ENCODE measurements at places on chromosomes 6 and 20.

- no peak for DNase-seq
Measured at GRCh38 chr6:134551245-134551960, 233.5 kb upstream of the SGK1 start.

DNA sequence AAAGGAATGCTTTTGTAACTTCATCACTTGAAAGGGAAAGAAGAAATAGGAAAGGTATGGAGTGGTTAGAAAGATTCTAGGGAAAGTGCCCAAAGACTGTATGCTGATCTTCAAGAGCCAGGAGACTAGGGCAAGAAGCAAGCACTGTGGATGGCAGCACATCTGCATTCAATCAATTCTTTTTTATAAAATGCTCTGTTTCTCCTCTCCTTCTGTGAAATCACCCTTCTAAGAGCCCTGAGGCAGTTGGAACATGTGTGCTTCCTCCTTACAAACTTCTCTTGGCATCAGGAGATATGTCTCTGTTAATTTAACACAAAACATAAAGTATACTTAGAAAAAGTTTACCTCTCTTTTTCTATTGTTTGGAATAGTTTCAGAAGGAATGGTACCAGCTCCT lies 1162.2 kb upstream of the GJE1 start:
- no peak for DNase-seq

DNA sequence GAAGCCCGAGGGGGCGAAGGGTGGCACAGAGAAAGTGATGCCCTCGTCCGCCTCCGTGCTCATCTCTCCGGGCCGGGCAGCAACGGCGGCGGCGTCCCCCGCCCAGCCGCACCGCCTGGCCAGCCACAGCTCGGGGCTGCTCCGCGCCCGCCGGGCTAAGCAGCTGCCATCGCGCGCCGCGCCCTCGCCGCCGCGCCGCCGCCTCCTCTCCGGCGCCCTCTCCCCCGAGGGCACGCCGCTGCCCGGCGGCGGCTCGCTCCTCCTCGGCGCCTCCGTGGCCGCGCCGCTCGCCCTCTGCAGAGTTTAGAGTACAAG lies 225 bp downstream of the MAP3K5 start:
- no peak for DNase-seq

DNA sequence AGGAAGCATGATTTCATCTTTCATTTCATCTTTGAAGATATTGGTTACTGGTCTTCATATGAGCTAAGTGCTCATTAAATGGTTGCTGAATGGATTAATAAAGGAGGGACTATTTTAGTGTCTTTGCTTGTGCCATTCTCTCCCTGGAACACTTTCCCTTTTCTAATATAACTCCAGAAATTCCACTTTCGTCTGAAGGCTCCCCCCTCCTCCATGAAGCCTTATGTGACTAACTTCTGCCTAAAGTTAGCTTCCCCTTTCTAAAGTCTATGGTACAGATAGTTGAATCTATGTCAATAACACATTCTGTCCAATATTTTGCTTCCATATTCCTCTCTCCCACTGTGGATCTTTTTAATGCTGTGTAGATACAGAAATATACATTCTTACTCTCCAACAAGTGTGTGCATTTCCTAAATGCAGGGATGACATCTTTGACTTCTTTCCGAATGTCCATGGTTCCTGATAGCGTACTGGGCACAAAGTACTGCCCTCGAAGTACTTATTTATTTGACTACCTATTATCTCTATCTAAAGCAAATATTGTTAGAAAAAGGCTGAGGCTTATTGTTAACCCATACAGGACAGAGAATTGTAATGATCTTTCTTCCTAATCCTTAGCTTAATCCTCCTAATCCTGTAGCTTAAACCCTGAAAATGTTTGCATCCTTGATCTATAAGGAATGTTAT lies 84.7 kb upstream of the ELOVL5 start:
- DNase-seq: no peak

GRCh38 chr20:50848341-50848808 lies 53.5 kb downstream of the BCAS4 start:
- no peak for DNase-seq

GRCh38 chr6:436308-437036 lies 44.9 kb downstream of the IRF4 start:
- DNase-seq: no peak

- no peak for DNase-seq
Measured at GRCh38 chr20:47691625-47692024, 93.7 kb downstream of the SULF2 start.

DNA sequence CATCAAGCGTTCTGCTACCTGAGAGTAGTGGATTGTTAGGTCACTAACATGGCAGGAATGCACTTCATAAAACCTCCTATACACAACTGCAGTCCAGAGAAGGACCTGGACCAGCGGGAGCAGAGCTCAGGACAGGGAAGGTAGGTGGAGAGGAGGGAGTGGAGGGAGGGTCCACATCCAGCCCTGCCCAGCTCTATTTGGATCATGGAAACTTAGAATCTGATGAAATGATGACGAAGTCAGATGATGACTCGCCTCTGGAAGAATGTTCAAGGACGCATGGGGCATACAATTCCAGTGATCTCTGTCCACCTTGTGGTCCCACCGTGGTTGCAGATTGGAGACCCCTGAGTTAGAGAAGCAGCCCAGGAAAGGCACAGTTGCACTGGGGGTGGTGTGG lies 68.8 kb downstream of the CLIC5 start:
- no peak for DNase-seq

GRCh38 chr6:140897804-140898573 lies 1234.7 kb upstream of the GJE1 start:
- DNase-seq: no peak

DNA sequence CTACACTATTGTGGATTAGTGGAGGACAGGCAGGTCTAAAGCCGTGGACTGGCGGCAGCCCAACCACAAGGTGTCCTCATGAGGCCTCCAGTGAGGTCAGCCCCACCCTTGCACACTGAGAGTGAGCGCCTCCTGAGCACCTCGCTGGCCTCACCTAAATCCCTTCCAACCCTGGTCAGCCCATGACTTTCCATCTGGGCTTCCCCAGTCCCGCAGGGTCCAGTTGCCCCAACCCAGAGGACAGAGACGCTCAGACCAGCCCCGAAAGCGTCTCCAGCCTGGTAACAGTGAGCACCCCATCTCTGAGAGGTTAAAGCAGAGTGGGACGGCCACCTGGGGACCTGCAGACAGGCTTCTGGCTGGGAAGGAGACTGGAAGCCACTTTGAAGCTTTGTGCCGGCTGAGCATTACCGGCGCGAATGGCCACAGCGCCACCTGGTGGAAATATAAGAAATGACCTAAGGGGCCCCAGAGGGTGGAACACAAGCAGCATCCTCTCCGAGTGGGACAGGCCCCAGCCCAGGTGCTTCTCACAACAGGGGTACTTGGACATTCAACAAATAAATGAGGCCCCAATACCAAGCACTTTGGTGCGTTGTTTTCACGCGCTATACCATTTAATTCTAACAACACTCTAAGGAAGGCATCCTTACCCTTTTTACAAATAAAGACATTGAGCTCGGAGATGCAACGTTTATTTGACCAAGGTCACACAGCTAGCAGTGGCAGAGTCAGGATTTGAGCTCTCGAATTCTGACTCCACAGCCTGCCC lies 65.7 kb upstream of the TOP1 start:
- DNase-seq: peak; percentile 37

DNA sequence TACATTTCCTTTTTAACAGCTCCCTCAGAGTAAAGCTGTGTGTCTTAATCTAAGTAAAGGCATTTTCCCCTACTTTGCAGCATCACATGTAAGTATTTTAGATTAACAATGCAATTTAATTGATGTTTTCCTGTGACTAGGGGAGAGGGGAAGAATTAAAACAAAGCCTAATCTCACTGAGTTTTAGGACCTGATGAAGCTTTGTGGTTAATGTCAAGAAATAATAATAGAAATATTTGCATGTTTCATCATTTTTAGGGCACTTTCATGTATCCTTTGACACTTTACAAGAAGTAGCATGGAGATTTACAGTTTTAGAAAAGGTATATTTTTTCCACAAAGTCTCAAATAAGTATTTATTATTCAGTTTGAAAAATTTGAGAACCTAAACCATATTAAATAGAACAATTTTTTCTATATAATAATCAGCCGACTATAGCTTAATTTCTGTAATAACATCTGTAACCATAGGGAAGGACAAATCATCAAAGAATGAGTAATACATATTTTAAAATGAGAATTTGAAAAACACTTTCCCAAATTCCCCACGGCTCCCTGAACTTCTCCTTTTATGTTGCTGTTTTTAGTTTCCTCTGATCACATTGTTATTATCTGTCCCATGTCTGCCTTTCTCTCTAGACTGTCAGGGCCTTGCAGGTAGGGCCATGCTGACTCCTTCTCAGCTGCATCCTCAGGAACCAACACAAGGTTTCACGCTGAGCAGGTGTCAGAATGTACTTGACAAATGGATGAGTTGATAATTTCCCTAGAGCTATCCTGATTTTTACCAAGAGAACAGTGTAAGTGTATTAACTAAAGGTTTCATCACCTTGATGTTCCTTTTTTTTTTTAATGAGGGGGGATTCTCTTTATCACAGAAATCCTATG lies 338.1 kb downstream of the SYNE1 start:
- no peak for DNase-seq

GRCh38 chr6:168319279-168320111 lies at the start of gene DACT2:
Gene DACT2 (minus strand): TSS chr6:168319777. CDS start chr6:168319633, 144 bp downstream.
- no peak for DNase-seq

Data from stimulated activated naive CD4-positive, alpha-beta T cell (primary cell).